Choroid plexus epithelial cell (primary cell): ENCODE measurements at places on chromosomes 7 and 10.

- no peak for DNase-seq
Observed at GRCh38 chr10:62760401-62760800, 44.1 kb upstream of the ADO start.

DNA sequence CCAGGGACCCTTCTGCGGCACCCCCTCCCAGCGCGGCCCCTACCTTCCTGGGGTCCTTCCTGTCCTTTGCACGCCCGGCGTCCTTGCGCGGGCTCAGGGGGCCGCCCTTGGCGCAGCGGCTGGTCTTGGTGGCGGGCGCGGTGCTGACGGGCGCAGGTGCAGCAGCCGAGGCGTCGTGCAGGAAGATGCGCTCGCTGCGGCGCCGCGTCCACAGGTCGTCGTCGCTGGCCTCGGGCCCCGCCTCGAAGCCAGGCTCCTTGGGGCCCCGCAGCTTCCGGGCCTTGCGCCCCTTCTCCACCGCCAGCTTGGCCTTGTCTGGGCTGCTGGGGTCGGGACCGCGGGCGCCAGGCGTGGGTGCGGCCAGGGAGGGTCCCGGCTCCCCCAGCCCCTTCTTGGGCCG lies 49.8 kb downstream of the SLC29A4 start:
- no peak for DNase-seq

DNA sequence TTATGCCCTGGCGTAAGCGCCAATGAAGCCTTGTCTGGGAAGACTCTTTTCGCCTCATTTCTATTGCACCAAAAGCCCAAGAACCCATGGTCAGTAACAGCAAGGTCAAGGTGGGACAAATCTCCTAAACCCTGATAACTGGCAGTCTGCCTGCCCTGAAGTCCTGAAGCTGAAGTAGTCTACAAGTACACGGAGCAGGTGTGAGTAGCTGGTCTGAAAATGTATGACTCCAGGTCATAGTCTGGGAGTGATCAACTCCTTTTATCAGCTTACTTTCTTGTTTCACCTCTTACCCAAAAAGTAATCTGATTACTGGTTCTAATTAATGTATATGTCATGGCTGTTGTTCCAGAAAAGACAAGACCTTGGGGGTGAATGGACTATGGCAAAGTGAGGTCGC lies 107.3 kb upstream of the EFCAB10 start:
- DNase-seq, result no peak

DNA sequence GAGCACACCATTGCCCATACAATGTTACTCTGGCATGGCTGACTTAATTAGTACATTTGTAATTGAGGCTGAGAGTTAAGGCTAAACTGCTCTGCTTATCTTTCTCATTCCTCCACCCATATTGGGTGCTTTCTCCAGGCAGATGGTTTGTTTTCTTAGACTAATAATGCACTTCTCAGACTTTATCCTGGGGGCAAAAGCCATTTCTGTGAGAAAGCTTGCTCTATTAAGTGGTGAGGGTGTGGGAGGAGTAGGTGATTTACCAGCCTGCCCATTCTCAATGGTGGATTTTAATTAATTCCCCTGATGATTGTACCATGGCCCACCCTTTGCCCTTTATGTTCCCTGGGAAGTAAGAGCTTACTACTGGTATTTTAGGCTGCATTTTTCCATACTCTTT lies 174.8 kb downstream of the FOXP2 start:
- DNase-seq, result no peak

GRCh38 chr7:8089036-8089780 lies 120.6 kb downstream of the GLCCI1 start:
- DNase-seq, result no peak
